ENCODE measurements at places on chromosomes 2 and 18. TPM values are rescaled to one million over a fixed set of nuclear protein-coding genes. Genes with fewer than 3 reads are reported as not detected.

Gene ERBB4
- under 0.01 TPM for total RNA-seq

Gene LRP1B
- total RNA-seq, result under 0.01 TPM

Gene MTIF2
- total RNA-seq, result 40.6 TPM

Gene STARD6
- total RNA-seq, result not detected

Gene CCDC85A
- 20.5 TPM for total RNA-seq

Gene CGREF1
- 4.7 TPM for total RNA-seq

Gene PROKR1
- total RNA-seq, result not detected

Gene GPR55
- not detected for total RNA-seq

Gene FBLN7
- 1.8 TPM for total RNA-seq

Gene SGPP2
- not detected for total RNA-seq

All from epithelial cell of umbilical artery (primary cell).